ENCODE measurements at places on chromosomes 12 and 14.

- DNase-seq: peak; percentile 84
Measured at GRCh38 chr12:109432842-109433304, 44.2 kb downstream of the KCTD10 start.

DNA sequence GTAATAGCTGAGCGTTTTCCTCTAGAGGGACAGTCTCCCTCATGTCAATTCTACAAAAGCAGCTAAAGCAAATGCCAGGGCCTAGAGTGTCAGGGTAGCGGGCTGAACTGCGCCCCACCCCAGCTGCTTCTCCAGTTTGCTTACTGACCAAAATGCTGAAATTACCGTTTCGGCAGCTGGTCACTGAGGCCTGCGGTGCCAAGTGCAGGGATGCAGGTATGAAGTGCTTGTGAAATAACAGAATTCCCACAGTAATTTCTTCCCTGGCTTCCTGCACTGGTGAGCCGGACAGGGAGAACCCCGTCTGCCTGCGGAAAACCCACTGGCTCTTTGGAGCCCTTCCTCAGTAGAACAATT is 19.1 kb downstream of the PSMC1 start:
- no peak for DNase-seq

- DNase-seq: no peak
Measured at GRCh38 chr12:70576341-70577282, 60.6 kb downstream of the PTPRB start.

- DNase-seq: peak; percentile 19
Measured at GRCh38 chr14:94113908-94114588, 3.5 kb downstream of the IFI27 start.

DNA sequence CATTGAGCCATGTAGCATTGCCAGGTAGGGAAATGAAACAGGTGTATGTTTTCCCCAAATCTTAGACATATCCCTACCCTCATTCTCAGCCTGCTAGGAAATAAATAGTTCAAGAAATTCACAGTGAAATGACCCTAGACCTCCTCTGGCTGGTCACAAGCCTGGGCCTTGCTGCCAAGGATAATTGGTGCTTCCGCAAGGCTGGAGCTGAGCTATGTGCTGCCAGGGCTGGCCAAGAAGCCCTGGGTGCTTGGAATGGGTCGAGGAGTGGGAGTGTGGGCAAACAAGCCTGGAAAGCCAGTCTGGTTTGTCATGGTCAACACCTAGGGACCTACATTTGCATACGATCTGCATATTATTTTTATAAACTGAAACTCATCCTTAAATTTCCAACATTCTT is 31.3 kb upstream of the SLC10A1 start:
- no peak for DNase-seq

DNA sequence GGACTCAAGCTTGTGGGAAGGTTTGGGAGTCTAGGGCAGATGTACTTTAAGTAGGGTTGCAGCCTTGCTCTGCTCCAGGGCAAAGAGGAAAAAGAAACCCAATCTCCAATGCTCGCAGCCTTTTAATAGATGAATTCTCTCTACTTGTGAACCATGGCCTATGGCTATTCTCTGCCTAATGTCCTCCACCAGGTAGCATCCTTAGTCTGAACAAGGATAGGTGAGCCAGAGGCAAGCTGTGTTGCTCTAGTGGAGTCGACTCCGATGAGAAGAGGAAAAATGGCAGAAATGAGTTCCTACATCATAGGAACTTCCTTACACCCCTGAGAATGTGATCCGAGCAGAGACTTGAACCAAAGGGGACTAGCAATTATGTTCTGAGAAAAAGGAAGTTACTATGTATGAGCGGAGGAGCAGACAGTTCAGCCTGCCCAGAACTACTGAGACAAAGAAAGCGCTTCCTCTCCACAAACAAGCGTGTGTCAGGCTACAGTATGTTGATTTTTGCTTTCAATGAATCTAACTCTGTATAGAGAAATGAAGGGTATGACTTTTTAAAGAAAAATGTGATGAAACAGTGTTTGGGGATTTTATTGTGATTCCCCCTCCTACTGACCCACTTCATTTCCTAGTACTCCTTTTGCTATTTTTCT is 153.6 kb upstream of the ARID2 start:
- DNase-seq: no peak

DNA sequence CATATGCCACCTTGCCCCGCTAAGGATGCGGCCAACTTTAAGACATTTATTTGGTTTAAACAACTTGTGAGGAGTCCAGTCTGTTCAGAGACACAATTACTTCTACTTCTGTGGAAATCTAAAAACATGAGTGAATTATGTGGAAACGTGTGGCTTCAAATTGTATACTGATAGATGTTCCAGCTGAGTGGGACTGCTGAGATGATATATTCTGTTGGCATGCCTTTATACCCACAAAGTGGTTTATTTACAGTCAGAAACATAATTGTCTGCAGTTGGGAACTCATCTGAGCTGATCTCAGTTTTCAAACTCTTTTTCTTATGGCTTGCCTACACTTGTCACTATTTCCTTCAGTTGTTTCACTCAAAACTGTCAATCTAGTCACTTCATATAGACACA is 67.8 kb downstream of the FLRT2 start:
- no peak for DNase-seq

DNA sequence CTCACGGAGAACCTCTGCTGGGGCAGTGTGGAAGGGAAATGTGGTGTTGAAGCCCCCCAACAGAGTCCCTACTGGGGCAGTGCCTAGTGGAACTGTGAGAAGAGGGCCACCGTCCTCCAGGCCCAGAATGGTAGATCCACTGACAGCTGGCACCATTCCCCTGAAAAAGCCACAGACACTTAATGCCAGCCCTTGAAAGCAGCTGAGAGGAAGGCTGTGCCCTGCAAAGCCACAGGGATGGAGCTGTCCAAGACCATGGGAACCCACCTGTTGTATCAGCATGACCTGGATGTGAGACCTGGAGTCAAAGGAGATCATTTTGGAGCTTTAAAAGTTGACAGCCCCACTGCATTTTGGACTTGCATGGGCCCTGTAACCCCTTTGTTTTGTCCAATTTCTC is 363.5 kb upstream of the PRICKLE1 start:
- no peak for DNase-seq

- no peak for DNase-seq
Measured at GRCh38 chr12:24487606-24488005, 461.3 kb downstream of the BCAT1 start.

GRCh38 chr14:67570453-67570852 is 29.6 kb downstream of the PIGH start:
- no peak for DNase-seq

DNA sequence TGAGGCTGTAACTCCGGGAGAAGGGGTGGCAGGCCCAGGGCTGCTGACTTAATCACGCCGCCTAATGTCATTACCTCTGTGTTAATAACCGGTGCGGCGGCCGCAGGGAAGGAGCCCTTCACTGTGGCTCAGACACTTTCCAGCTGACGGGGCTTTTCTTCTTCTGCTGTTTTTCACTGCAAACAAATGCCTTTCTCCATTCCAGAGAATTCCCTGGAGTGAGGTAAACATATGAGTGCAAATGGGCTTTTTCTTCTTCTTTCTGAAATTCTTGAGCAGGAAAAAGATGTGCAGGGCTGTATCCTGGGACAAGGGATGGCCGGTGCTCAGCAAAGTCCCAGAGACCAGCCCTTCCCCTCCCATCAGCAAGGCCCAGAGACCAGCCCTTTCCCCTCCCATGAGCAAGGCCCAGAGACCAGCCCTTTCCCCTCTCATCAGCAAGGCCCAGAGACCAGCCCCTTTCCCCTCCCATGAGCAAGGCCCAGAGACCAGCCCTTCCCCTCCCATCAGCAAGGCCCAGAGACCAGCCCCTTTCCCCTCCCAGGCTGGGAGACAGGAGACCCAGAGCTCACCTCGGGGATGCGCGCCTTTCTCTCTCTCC is 33.4 kb upstream of the FAM181A start:
- no peak for DNase-seq

- no peak for DNase-seq
Measured at GRCh38 chr14:55847766-55848165, 267.8 kb downstream of the KTN1 start.

DNA sequence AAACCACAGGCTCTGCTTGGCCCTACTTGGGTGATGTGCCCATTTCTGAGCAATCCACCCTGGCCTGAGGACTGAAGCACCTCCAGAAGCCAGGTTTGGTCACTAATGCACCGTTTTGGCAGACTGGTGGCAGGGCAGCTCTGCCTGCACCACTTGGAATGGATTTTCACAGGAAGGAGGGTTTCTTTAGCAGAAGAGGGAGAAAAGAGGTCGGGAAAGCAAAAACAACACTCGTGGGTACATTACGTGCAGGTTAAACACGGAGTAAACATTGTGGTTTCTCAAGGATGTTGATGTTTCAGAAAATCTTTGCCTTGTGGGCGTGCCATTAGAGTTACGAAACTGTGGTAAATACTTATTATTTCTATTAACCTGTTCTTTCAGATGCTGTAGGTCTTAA is 70.8 kb downstream of the KCNA5 start:
- no peak for DNase-seq

- DNase-seq: no peak
Measured at GRCh38 chr12:124720681-124721500, 142.8 kb downstream of the SCARB1 start.

GRCh38 chr12:76859611-76860010 is 19.2 kb downstream of the CSRP2 start:
- no peak for DNase-seq

All from omental fat pad (tissue), 4 donors.